Neural progenitor cell (in vitro differentiated cells): ENCODE measurements at places on chromosomes 5 and 9.

DNA sequence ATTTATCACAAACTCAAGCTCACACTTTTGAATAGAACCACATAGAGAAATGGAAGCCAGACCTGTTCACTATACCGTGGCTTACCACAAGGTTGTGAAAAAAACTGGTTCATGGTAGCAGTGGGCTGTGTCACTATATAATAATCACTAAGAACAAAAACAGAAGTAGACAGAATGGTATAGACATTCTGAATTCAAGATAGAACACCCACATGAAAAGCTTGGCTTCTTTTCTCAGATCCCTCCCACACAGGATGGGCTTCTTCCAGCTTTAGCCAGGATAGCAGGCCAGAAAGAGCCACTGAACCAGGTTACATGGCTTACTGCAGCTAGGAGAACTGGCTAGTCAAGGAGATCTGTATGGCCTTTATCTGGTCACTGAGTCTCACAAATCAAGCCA, 6.1 kb upstream of the NRG2 start:
- no peaks in the 10 kb centered on the region for H3K36me3 ChIP-seq
- H3K27me3 ChIP-seq: peaks cover 88% of the 10 kb centered on the region
- H3K27ac ChIP-seq: no peak overlapping the region
- no peaks in the 10 kb centered on the region for H3K4me1 ChIP-seq
- no peak overlapping the region for H3K4me3 ChIP-seq

DNA sequence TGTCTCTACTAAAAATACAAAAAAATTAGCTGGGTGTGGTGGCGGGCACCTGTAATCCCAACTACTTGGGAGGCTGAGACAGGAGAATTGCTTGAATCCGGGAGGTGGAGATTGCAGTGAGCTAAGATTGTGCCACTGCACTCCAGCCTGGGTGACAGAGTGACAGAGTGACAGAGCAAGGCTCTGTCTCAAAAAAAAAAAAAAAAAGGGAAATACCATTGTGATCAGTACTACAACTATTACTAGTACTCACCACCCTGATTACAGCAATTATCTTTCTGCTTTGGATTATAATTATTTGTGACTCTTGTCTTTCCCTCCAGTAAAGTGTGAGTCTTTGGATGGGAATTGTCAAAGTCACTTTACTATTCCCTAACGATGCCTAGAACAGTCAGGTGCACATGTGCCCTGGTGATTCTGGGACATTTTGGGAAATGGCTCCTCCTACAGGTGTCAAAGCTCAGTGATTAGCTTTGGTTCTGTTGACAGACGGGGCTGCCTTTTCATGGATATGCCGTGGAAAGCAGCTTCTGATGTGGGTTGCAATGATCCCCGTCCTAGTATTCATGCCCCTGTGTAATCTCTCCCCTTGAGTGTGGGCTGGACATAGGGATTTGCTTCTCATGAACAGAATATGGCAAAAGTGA, 31.8 kb upstream of the FRRS1L start:
- peak; percentile 22 for DNase-seq
- no peaks in the 10 kb centered on the region for H3K4me1 ChIP-seq
- no peaks in the 10 kb centered on the region for H3K27me3 ChIP-seq
- no peak overlapping the region for H3K4me3 ChIP-seq
- no peak overlapping the region for H3K27ac ChIP-seq

DNA sequence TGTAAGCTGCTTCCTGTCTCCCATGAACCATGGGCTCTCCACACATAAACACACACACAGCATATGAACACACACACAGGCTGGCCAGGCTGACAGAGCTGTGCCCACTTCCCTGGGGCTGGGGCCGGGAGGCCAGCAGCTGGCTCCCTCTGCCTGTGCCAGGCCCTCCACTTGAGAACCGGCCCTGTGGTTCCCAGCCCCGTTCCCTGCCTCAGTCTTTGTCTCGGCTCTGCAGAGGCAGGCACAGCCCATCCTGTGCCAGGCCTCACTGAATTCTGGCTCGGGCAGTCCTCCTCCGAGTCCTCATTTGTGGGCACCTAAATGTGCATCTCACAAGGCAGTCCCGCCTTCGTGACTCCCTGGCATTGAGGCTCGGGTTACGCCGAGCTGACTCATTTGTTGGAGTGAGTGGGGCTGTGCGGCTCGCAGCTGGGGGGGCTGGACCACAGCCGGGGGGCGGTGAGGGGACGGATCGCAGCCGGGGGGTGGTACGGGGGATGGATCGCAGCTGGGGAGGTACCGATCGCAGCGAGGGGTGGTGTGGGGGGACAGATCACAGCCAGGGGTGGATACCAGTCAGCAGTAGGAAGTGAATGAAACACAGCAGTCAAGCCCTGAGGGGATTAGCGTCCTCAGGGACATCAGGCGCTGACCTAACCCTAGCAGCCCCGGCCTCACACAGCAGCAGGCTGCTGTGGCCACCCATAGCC, 72.3 kb downstream of the PSMB7 start:
- H3K27me3 ChIP-seq: no peaks in the 10 kb centered on the region
- peak overlapping the region; percentile 68 for H3K27ac ChIP-seq
- no peak overlapping the region for H3K4me3 ChIP-seq
- H3K4me1 ChIP-seq: peaks cover 21% of the 10 kb centered on the region

DNA sequence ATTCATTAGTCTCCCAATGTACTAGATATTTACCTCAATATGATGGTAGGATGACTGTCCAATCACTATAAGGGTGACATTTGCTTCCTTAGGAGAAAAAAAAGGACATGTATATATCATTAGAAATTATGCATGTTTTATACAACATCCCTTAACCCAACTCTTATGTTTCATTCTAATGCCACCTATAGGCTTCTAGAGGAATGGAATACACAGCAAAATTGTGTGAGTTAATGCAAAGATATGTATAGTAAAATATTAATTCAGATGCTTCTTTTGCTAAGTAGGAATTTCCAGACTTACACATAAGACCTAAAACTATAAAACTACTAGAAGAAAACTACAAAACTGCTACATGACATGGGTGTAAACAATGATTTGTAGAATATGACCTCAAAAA, 3.5 kb downstream of the PRXL2C start:
- H3K36me3 ChIP-seq: no peaks in the 10 kb centered on the region
- H3K4me3 ChIP-seq: no peak overlapping the region
- no peak overlapping the region for H3K27ac ChIP-seq
- H3K4me1 ChIP-seq: no peaks in the 10 kb centered on the region

DNA sequence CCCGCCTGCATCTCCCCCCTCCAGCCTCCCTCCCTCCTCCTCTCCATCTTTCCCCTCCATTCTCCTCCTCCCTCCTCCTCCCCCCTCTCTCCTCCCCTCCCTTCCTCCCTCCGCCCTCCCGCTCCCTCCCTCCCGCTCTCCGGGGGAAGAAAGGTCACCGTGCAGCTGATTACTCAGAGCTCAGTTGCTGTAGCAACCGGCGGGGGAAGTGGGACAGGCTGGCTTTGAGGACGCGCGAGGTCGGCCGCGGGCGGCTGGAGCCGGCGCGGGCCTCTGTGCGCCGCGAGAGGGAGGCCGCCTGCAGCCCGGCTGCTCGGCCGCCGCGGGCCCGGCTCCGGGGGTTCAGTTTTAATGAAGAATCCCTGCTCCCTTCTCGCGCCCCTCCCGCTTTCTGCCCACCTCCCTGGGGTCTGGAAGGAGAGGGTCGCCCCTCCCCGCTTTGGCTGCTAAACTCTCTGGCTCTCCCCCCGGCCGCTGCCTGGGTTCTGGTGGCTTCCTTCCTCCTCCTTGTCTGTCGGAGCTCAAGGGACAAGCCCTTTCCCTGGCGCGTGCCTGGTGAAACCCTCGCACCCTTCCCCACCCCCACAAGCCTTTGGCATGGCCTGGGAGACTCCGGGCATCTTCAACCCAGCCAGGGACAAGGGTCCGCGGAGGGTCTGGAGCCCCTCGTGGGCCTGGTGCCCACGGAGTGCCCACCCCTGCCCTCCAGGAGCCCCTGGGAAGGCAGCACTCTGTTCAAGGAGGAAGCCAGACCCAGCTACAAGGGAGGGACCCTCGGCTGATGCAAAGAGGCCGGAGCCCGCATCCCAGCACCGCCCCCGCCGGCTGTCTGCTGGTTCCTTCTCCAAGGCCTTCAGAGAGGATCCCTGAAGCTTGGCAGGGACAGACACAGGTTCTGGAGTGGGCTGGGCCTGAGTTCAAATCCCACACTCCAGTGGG, 160.3 kb downstream of the C9orf50 start:
- peak overlapping the region; percentile 99 for H3K27ac ChIP-seq
- no peaks in the 10 kb centered on the region for H3K36me3 ChIP-seq
- H3K27me3 ChIP-seq: no peaks in the 10 kb centered on the region
- H3K4me3 ChIP-seq: peak overlapping the region; percentile 47

GRCh38 chr9:69535286-69535832, 136.8 kb downstream of the APBA1 start:
- DNase-seq: no peak
- H3K4me3 ChIP-seq: no peak overlapping the region
- no peaks in the 10 kb centered on the region for H3K36me3 ChIP-seq
- H3K27ac ChIP-seq: no peak overlapping the region

GRCh38 chr9:99021512-99021911, 77.8 kb downstream of the COL15A1 start:
- no peak overlapping the region for H3K27ac ChIP-seq
- H3K27me3 ChIP-seq: no peaks in the 10 kb centered on the region
- no peak overlapping the region for H3K4me3 ChIP-seq
- H3K4me1 ChIP-seq: no peaks in the 10 kb centered on the region
- DNase-seq: no peak
- H3K36me3 ChIP-seq: no peaks in the 10 kb centered on the region

GRCh38 chr5:18544421-18544820, 910.2 kb downstream of the TAF11L14 start:
- no peaks in the 10 kb centered on the region for H3K4me1 ChIP-seq
- no peak for DNase-seq
- H3K27ac ChIP-seq: no peak overlapping the region
- H3K36me3 ChIP-seq: no peaks in the 10 kb centered on the region
- H3K27me3 ChIP-seq: no peaks in the 10 kb centered on the region

DNA sequence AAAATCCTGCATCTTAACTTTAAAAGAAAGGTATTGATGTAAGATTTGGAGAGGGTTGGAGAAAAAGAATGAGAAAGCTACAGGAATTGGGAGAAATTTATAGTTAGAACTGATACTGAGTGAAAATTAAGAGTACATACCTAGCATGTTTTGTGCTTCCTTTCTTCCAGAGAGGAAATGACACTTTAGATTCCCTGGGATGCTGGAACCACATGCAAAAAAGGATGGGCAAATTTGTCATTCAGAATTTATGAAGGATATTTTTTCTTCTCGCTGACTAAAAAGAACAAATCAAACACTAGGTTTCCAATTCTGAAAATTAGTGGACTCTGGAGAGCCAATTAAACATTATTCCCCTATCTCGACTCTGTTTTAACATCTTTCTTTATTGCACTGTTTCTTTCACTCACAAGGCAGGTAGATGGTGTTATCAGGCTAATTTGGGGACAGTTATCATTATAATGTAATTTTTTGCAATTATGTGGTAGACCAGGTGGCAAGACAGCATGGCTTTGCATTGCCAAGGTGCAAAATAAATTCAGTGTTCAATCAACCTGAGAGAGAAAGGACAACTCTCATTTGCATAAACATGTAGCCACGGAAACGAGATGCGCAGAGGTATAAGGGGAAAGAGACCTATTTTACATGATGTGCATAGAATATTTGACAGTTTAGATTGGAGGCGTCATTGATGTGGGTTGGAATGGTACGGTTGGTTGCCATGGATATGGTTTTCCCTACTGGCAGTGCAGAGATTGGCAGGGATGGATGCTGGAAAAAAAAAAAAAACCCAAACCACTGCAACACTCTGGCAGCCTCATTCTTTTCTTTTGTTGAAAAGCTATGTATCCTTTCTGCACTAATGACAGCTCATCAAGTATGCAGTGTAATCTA, 320.4 kb upstream of the CCNH start:
- H3K27me3 ChIP-seq: no peaks in the 10 kb centered on the region
- no peaks in the 10 kb centered on the region for H3K4me1 ChIP-seq
- no peak overlapping the region for H3K27ac ChIP-seq

GRCh38 chr9:19465586-19466279, 56.9 kb downstream of the ACER2 start:
- no peak overlapping the region for H3K4me3 ChIP-seq
- no peaks in the 10 kb centered on the region for H3K27me3 ChIP-seq
- H3K4me1 ChIP-seq: no peaks in the 10 kb centered on the region
- no peak overlapping the region for H3K27ac ChIP-seq

DNA sequence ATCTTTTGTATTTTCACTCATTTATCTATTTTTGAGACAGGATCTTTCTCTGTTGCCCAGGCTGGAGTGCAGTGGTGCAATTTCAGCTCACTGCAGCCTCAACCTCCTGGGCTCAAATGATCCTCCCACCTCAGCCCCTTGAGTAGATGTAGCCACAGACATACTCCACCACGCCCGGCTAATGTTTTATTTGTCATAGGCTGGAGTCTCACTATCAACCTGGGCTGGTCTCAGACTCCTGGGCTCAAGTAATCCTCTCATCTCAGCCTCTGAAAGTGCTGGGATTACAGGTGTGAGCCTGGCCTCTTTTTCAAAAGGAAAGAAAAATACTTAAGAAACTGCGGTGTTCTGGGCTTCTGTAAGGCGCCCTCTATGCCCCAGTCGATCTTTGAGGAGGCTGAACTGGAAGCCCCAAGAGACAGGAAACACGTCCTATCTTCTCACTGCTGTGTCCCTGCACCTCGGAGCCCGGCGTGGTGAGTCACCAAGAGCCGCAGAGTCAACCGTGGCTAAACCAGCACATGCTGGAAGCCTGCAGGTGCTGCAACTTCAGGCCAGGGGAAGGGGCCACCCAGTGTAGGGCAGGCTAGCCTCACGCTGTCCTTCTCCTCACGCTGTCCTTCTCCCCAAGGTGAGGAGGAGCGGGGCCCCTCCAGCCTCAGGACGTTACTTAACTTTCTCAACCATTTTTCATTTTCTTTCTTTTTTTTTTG, 15.2 kb upstream of the LHX3 start:
- DNase-seq: no peak
- no peak overlapping the region for H3K4me3 ChIP-seq
- H3K4me1 ChIP-seq: no peaks in the 10 kb centered on the region
- no peak overlapping the region for H3K27ac ChIP-seq
- H3K36me3 ChIP-seq: no peaks in the 10 kb centered on the region

GRCh38 chr9:84583866-84584265, 85.7 kb upstream of the NTRK2 start:
- no peak for DNase-seq
- no peak overlapping the region for H3K4me3 ChIP-seq
- H3K27ac ChIP-seq: no peak overlapping the region
- no peaks in the 10 kb centered on the region for H3K27me3 ChIP-seq

GRCh38 chr9:121767171-121767769, 115.8 kb downstream of the DAB2IP start:
- no peak for DNase-seq
- H3K27ac ChIP-seq: no peak overlapping the region
- no peaks in the 10 kb centered on the region for H3K36me3 ChIP-seq
- no peak overlapping the region for H3K4me3 ChIP-seq
- H3K4me1 ChIP-seq: no peaks in the 10 kb centered on the region
